ENCODE measurements at places on chromosomes 13 and 19. TPM values are rescaled to one million over a fixed set of nuclear protein-coding genes. Genes with fewer than 3 reads are reported as not detected.

Gene FFAR1
- not detected for total RNA-seq

Gene LILRB1
- 1.1 TPM for total RNA-seq

Gene ZNF571
- 1.1 TPM for total RNA-seq

Gene MCEMP1
- total RNA-seq = not detected

Measured in activated T-cell treated with anti-CD3 and anti-CD28 coated beads, Interleukin-2, amount 50 U/mL, for 4 hours (primary cell).